Pons (tissue), 1 donor: ENCODE measurements at places on chromosomes 12 and 14.

DNA sequence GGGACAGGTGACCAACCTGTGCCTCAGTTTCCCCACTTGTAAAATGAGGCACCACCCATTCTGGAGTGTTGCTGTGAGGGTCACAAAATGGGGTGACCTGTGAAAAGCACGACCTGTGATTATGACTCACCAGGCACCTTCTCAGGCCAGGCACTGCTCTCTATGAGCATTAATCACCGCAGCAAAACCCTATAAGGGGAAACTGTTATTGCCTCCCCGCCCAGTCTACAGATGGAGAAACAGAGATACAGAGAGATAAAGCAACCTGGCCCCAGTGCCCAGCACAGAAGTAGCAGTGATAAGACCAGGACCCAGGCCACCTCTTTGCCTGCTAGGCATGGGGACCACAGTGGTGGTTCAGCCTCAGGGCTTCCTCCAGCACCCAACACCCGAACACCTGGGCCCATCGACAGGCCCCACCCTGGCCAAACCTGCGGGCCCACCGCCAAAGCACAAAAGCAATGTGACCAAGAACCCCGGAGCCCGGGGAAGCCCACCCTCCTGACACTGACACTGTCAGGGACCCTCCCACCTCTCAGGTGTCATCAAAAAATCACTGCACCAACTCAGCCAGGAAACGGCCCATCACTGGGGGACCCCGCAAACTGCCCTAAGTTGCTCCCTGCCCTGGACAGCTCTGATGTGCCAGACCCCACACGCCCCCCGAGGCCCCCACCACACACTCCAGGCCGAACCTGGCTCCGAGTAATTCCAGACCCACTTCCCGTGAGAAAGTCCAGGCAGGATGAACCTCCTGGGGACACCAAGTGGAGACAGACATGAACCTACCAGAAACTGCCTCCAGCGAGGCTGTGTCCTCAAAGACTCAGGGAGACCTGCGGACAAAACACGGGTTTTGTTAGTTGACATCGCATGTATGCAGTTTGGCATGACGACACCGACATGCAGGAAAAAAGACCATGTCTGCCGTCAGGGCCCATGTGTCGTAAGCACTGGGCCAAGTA is 32.4 kb downstream of the NCOR2 start:
- no peak for DNase-seq

- no peak for DNase-seq
These were observed 36.9 kb downstream of the RAD9B start for GRCh38 chr12:110538869-110539622.

GRCh38 chr12:70719071-70719470 is 81.8 kb upstream of the PTPRB start:
- no peak for DNase-seq

DNA sequence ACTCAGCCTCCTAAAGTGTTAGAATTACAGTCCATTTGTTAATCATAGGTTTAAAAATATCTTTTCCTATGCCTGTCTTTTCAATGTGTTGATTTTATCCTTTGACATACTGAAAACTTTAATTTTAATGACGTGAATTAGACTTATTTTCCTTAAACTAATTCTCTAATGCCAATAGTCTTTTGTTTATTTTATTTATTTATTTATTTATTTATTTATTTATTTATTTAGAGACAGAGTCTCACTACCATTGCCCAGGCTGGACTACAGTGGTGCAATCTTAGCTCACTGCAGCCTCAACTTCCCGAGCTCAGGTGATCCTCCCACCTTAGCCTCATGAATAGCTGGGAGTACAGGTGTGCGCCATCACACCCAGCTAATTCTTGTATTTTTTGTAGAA is 694.5 kb downstream of the TRHDE start:
- no peak for DNase-seq

GRCh38 chr12:83865431-83865830 is 1047.2 kb downstream of the SLC6A15 start:
- no peak for DNase-seq

DNA sequence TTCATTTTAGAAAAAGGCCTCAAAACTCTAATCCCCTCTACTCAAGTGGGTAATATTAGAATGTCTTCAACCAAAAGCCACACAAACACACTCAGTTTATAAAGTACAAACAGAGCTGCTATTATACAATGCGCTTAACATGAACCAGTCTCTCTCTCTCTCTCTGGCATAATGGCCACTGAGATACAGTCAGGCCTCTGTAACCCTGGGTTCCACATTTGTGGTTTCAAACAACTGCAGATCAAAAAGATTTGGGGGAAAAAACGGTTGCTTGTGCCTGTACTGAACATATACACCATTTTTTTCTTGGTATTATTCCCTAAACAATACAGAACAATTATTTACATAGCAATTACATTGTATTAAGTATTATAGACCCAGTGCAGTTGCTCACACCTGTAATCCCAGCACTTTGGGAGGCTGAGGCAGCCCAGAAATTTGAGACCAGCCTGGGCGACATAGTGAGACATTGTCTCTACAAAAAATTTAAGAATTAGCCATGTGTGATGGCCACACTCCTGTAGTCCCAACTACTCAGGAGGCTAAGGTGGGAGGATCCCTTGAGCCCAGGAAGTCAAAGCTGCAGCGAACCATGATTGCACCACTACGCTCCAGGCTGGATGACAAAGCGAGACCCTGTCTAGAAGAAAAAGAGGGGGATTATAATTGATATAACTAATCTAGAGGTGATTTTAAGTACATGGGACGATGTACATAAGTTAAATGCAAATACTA is 5.6 kb downstream of the SLC11A2 start:
- DNase-seq: peak; percentile 96

DNA sequence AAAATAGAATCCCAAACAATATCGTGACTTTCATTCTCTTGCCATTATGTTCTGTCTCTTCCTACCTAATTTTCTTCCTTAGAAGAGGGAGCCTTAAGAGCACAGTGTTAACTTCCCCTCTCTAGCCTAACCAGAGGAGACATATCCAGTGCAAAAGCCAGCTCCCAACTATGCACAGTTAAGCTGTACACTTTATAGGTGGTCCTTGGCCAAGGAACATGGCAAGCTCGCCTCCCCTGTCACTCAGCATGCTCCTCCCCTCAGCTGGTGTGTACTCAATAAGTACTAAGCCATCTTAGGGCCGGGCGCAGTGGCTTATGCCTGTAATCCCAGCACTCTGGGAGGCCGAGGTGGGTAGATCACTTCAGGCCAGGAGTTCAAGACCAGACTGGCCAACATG is 255.1 kb upstream of the TMPO start:
- peak; percentile 4 for DNase-seq

DNA sequence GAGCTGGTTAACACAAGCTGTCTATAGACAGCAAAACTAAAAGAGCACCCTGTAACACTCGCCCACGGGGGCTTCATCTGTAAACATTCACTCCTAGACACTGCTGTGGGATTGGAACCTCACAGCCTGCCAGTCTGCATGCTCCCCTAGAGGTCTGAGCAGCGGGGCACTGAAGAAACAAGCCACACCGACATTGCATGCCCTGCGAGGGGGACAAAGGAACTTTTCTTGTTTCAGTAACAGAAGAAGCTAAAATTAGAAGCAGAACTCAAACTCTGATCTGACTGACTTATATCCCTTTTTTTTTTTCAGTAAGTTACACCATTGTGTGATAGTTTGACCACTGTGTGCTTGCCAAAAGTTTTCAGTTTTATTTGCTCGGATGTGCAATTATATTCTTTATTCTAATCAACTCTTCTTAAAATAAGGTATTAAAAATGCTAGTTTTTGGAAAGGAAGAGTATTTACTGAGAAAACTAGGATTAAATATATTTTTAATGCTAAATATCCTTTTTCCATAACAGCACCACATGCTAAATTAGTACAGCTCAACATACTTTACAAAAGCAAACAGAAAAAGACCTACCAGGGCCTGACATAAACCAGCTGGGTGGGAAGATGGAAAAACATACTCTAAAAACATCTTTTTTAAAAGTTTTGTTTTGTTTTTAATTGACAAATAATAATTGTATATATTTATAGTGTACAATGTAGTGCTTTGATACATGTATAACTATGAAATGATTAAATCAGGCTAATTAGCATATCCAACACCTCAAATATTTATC is 100.2 kb downstream of the EPS8 start:
- peak; percentile 81 for DNase-seq

DNA sequence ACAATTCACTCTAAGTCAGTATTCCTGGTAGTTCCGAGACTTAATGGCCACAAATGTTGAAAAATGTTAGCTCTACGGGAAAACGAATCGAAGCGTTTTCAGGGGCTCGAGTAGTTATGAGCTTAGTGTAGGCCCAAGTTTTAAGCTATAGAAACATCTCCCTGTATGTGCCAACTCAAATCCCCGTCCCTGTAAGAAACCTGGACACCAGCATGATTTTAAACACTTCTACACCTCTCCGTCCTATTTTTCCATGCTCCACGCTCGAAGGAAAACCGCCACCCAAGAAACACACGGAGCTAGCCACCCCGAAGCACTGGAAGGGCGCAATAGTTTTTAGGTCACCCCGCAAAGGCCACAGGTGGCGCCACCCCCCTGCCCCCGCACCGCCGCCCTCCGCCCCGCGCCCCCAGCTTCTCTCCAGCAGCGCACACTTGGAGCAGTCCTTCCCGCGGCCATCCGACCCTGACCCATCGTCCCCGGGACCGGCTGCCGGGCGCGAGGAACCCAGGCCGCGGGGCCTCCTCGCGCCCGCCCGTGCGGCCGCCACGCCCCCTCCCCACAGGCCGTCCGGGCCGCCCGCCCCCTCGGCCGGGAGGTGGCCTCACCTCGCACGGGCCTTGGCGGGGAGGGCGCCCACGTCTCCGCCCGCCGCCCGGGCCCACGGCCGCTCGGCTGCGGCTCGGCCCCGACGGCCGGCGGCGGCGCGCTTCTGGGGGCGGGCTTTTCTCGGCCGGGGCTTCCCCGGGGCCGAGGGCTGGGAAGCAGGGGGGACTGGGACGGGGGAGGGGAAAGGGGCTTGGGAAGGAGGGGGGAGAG is 522 bp downstream of the R3HDM2 start:
- peak; percentile 30 for DNase-seq

GRCh38 chr12:22529281-22530060 is 14.9 kb downstream of the C2CD5 start:
- peak; percentile 28 for DNase-seq

GRCh38 chr14:61460718-61461611 is 139.6 kb downstream of the PRKCH start:
- DNase-seq: no peak

DNA sequence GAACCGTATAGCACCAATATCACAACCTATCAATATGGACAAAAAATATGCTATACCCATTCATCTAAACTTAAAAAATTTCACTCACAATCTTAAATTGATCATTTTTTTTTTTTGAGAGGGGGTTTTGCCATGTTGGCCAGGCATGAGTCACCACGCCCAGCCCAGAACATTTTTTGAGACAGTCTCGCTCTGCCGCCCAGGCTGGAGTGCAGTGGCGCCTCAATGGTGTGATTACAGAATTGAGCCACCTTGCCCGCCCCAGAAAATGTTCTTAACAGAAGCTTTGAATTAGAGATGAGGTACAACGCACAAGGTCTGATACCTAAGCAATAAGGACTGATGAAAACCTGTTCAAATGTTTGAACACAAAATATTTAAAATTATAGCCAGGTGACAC is 15.8 kb upstream of the ATP5F1B start:
- no peak for DNase-seq

DNA sequence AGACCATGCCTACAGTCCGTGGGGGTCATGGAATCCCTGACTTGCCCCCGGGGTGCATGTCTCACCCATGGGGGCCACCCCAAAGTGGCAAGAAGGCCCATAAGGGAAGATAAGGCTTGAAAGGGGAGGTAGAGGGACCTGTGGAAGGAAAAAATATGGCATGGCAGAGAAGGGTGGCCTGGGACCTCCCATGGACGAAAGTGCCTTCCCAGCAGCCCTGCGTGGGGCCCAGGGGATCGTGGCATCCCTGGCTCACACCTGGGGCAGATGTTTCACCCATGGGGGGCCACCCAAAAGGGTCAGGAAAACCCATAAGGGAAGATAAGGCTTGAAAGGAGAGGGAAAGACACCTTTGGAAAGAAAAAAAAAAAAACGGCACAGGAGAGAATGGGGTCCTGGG is 264.6 kb downstream of the ALG10 start:
- DNase-seq: no peak

DNA sequence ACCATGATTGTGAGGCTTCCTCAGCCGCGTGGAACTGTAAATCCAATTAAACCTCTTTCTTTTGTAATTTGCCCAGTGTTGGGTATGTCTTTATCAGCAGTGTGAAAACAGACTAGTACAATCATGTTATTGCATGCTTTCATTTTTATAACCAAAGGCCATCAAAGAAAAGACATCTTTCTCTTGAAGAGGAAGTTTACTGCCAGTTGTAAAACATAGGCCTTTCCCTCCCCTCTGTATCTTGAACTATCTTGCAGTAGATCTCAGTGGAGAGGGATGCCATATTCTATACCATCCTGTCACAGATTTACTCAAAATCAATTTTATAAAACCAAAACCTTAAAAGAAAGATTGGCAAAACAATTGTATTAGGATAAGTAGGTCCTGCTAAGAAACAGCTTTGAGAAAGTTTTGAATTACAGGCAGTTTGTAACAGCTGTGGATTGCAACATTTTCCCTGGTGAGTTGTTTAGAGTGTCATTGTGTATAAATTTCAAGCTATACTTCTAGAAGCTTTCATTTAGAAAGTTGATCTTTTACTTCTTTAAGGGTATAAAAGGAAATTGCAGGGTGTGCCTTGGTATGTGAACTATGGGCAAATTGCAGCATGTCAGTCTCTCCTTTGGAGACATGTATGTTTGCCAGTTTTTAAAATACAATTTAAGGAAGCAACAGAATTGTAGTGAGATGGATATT is 128.0 kb downstream of the ATP23 start:
- DNase-seq: no peak

- no peak for DNase-seq
These were observed 51.2 kb downstream of the TESPA1 start for GRCh38 chr12:54933376-54933775.

- peak; percentile 63 for DNase-seq
These were observed 25.5 kb downstream of the SLC25A3 start for GRCh38 chr12:98618952-98619351.

DNA sequence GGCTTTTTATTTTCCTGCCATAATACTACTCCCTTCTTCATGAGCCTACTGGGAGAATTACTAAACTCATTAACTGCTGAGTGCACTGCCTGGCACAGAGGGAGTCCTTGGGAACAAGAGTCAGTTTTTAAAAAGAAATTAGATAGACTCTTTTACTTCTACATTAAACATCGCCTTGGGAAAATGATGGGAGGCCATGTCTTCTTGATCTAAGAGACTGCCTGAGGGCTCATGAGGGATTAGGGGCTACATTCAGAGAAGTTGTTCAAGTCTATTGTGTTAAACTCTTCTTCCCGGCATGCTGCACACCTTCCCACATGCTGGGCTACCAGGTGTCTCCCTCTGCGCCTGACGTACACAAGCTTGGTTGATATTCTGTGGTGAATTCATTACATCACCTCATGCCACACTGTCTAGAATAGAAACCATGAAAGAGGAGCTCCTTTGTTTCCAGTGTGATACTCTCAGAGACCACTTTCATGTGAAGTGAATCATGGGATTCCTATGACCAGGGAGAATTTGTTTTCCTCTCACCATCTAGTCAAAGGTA is 1422.3 kb downstream of the AACS start:
- no peak for DNase-seq

GRCh38 chr12:101490286-101490920 is 15.3 kb downstream of the SPIC start:
- no peak for DNase-seq

GRCh38 chr12:59972905-59973304 is 377.1 kb downstream of the SLC16A7 start:
- no peak for DNase-seq

GRCh38 chr14:54310151-54310850 is 86.5 kb upstream of the CDKN3 start:
- DNase-seq: no peak
